ENCODE measurements at places on chromosomes 7 and 10.

- DNase-seq = no peak
Observed at GRCh38 chr7:25653384-25653783, 425.1 kb upstream of the NPVF start.

GRCh38 chr10:112215342-112215774, 31.8 kb upstream of the GPAM start:
- DNase-seq = no peak

- DNase-seq = no peak
Observed at GRCh38 chr10:74335501-74335900, 184.5 kb downstream of the ADK start.

DNA sequence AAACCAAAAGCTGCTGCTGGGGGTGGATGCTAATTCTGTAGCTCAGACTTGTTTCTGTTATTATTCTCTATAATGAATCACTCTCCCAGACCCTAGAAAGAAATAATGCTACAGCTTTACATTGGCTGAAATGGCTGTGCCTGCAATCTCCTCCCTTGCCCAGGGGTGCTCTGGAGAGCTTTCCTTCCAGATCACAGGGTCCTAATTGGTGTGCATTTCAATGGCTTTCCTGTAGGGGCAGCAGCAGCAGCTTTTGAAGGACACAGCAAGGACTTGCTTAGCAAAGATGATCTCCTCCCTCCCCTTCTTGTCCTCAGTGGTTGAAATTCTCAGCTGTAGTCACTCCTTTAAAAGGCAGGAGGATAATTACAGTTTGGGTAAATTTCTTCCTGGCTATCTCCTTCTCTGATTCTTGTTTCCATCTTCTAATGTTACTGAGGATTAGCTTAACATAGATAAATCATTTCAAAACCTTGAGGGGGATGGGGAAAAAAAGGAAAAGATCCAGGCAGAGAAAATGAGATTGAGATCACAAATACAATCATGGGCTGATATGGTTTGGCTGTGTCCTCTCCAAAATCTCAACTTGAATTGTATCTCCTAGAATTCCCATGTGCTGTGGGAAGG, 120.2 kb upstream of the CTTNBP2 start:
- DNase-seq = no peak

- DNase-seq = peak; percentile 44
Observed at GRCh38 chr10:27258838-27259812, 18.5 kb upstream of the ACBD5 start.

- DNase-seq = no peak
Observed at GRCh38 chr7:103142494-103142893, 6.4 kb downstream of the NAPEPLD start.

GRCh38 chr10:83469728-83470331, 669.5 kb upstream of the GHITM start:
- DNase-seq = no peak

DNA sequence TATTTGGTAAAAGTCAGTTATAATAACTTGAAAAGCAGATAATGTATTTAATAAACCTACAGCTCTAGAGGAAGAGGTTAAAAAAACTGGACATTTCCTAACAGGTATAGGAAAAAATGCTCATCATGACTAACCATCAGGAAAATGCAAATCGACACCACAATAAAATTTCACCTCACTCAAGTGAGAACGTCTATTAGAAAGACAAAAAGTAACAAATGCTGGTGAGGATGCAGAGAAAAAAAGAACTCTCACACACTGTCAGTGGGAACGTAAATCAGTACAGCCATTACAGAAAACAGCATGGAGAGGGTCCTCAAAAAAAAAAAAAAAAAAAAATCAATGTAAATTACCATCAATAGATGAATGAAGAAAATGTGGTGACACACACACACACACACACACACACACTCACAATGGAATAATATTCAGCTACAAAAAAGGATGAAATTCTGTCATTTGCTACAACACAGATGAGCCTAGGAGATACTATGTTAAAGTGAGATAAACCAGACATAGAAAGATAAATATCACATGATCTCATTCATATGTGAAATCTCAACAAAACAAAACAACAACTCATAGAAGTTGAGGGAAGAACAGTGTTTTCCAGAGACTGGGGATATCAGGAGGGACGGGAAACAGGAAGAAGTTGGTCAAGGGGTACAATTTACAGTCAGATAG, 20.1 kb downstream of the EPC1 start:
- no peak for DNase-seq

DNA sequence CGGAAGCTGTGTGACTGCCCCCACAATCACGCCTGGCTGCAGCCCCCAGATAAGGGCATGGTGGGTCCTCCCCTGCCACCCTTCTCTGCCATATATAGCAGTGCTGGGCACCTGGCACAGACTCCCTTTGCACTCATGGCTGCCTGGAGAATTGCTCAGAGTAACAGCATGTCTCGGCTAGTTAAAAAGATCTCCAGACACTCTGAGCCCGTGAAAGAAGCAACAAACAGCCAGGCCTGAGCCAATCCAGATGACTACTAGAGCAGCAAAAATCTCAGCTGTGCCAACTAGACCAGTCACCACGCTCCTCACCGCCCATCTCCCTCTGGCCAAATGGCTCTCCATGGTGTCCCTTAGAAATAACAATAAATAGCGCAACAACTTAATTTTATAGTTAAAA, 71.3 kb downstream of the PARD3 start:
- no peak for DNase-seq

DNA sequence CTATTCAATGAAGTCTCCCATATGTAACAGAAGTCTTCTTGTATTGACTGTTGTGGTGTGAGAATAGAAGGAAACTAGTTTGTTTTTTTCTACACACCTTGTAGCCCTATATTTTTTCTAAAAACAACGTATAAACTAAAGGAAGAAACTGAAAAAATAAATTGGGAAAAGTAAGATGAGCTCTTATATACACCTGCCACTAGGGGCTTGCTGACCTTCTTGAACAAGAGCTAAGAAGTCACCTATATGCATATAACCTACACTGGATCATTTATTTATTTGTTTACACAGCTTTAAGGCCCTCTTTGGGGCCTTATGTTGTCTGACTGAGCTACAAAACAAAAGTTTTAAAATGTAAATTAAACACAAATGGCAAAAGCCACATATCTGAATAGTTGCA, 383.0 kb downstream of the HPSE2 start:
- DNase-seq = no peak

- no peak for DNase-seq
Observed at GRCh38 chr7:64990216-64990615, 620 bp downstream of the ZNF117 start.

- no peak for DNase-seq
Observed at GRCh38 chr7:69338144-69338543, 260.1 kb upstream of the AUTS2 start.

DNA sequence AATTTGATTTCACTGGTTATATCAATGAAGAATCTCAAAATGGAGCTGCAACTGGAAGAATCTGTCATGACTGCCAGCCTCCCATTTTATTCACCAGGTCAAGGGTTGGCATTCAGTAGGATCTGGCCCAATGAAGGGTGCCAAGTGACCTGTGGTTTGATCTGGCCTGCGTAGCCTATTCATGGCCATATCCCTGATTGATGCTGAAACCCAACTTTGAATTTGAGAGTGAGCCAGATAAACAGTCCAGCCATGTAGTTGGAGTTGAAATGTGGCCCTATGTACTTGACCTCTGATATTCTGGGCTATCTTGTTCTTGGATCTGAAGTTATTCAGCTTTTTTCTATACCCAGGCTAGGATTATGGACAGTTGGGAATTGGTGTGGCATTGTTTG, 1.5 kb downstream of the MKLN1 start:
- no peak for DNase-seq

GRCh38 chr7:46830-47140, 145.6 kb upstream of the FAM20C start:
- DNase-seq = no peak

GRCh38 chr10:43322769-43323168, 48.7 kb upstream of the FXYD4 start:
- DNase-seq = peak; percentile 92

- no peak for DNase-seq
Observed at GRCh38 chr7:44140341-44140740, 791 bp downstream of the MYL7 start.

GRCh38 chr10:132565516-132566209, 28.1 kb downstream of the INPP5A start:
- no peak for DNase-seq

DNA sequence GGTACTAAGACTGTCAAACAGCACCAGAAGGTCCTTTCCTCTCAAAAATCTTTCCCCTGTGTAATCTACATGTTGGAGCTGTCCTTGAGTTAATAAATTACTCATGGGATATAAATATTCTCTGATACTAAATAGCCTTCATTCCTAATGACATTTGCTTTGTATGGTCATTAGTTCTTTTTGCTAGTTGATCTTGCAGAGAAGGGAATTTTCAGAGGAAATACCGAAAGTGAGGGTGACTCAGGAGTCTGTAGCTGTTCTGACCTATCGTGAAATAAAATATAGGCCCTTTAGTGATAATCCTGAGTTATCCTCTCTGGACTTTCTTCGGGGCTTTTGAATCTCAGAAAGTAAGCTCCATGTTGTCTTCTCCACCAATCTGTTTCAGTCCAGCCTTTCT, 19.4 kb upstream of the CLDN12 start:
- DNase-seq = no peak

DNA sequence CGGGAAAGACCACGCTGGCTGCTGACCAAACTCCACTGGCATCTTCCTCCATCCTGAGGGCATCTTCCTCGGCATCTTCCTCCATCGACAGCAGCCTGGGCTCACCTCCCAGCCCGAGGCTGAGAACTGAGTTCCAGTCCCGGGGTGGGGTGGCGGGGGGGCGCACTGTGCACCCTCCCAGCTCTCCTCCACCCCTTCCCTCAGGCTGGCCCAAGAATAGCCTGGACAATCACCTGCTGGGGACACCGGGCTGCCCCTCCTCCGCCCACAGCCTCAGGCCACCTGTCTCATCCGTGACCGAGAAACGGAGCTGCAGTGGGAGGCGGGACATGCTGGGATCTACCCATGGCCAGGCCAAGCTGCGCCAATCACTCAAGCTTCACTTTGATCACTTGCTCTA, 37.2 kb downstream of the DIP2C start:
- no peak for DNase-seq

DNA sequence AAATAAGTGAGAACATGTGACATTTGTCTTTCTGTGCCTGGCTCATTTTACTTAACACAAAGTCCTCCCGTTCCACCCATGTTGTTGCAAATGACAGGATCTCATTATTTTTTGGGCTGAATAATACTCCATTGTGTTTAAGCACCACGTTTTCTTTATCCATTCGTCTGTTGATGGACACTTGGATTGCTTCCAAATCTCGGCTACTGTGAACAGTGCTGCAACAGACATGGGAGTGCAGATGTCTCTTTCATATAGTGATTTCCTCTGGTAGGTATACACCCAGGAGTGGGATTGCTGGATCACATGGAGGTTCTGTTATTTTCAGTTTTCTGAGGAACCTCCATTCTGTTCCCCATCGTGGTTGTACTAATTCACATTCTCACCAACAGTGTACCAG, 264.4 kb upstream of the GALNT17 start:
- DNase-seq = no peak

GRCh38 chr10:4902571-4903011, 60.6 kb upstream of the AKR1C1 start:
- DNase-seq = no peak

GRCh38 chr7:158858592-158859503, 2.5 kb downstream of the DYNC2I1 start:
- no peak for DNase-seq

- no peak for DNase-seq
Observed at GRCh38 chr7:38632411-38632810, 1.2 kb upstream of the AMPH start.

DNA sequence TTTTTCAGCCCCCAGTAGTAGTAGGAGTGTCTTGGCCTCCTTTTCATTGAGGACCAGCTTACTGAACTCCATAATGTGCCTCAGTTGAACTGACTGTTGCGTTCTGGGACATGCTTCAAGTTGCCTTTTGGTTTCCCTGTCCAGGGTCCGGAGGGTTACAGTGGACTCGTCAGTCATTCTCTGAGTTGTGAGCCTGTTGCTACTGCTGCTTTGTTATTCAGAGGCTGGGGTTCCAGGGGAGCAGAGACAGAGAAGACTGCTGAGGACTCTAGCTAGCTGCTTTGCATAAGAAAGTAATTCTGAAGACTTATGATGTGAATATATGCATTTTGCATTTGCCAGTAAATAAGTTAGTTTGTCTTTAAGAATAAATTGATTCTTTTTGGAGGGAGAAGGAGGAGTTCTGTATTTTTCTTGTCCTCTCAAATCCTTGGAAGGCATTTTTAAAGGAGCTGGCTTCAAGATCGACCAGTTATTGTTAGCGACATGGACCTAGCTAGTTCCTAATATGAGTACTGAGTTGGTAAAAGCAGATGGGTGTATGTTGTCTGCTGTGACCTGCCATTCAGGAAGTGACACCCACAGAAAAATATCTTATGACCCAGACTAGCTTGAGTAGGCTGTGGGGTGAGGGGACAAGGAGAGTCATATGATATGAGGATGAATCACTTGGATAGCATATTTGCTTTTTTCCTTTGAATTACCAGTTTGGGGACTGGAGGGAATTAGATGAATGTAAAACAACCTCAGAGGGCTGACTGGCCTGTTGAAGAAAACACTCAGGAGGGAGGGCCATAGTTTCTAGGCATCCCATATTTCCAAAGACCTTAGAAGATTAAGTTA, 8.3 kb downstream of the PI4K2A start:
- peak; percentile 32 for DNase-seq

DNA sequence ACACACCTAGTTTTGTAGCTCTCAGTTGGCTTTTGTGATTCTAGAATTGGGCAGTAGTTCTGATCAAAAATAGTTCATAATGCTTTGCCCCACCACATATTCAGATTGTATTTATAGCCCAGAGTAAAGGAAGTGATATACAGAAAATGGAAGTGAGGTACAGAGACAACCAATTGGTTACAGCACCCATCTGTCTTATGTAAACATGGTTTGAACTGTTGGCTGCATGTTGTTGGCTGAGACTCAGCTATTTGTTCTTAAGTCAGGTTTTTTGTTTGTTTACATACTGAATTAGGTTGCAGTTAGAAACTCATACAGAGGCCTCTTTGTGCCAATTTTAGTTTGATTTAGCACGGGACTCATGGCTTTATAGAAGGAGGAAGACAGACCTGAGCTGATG, 158.9 kb upstream of the GPR26 start:
- no peak for DNase-seq

DNA sequence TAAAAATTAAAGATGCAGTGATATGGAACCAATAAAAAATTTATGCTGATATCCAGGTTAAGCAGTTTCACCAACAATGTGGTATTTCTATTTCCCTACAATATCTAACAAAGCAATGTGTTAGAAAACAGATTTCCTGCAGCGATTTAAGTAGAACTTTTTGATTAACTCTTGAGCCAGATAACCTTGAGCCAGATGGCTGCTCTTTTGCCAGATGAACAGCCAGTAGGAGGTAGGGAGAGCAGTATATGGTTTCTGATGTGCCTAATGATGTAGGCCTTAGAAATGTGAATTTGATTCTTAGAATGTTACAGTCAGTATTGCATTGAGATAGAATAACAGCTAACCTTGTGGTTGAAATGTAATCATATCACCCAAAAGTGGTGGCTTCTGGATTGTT, 31.1 kb downstream of the STAMBPL1 start:
- DNase-seq = no peak
